Glutamatergic neuron (in vitro differentiated cells): ENCODE measurements at places on chromosomes 5 and 9.

DNA sequence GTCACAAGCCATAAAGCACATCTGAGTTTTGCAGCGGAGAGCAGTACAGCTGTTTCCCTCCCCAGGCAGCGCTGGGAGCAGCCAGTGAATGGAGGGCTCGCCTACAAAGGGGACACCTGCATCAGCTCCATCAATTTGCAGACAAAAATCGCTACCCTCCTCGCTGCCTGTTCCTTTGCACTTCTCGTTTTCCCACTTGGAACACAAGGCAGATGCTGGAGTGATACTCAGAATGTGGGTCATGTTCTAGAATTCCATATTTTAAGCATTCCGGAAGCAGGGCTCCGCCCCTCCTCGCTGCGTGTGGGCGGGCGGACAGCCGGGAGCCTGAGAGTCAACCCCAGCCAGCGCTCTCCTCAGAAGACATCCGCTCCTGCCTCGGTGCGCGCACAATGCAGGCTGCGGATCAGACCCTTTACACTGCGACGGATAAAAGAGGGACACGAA is 92.1 kb downstream of the LMNB1 start:
- peaks cover 10% of the 10 kb centered on the region for H3K4me1 ChIP-seq
- DNase-seq, result peak; percentile 60
- H3K27me3 ChIP-seq, result peaks cover 6% of the 10 kb centered on the region

GRCh38 chr5:57174890-57175510 is 1.1 kb downstream of the GPBP1 start:
- peak overlapping the region; percentile 99 for H3K27ac ChIP-seq
- no peaks in the 10 kb centered on the region for H3K36me3 ChIP-seq
- no peak for DNase-seq
- H3K4me3 ChIP-seq, result peak overlapping the region; percentile 97

DNA sequence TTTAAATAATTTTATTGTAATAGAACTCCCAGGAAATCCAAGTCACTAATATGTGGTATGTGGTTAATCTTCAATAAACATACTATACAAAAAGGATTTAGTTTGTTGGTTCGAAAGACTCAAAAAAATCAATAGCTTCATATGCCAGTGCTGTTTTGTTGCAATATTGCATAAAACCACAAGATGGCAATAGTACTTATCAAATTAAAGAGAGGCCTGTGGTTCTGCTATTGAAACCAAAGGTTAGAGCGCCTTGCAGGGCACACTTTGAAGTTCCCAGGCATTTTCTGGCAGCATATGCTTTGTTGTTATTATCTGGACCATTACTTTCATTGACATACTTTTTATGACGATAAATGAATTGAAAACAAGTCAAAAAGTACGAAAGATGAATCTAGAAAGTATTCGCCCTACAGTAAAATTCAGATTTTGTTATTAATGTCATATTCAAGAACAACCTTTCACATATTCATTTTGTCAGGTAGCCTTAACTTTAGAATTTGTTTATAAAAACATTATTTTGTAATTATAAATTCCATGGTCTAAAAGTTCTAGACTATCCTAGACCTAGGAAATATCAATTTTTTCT is 316.3 kb downstream of the MCTP1 start:
- no peak overlapping the region for H3K4me3 ChIP-seq
- H3K27ac ChIP-seq, result no peak overlapping the region
- no peaks in the 10 kb centered on the region for H3K36me3 ChIP-seq
- DNase-seq, result no peak
- H3K4me1 ChIP-seq, result peaks cover 6% of the 10 kb centered on the region
- H3K27me3 ChIP-seq, result no peaks in the 10 kb centered on the region

GRCh38 chr5:103057208-103058130 is 62.5 kb downstream of the GIN1 start:
- peaks cover 4% of the 10 kb centered on the region for H3K4me1 ChIP-seq

GRCh38 chr5:179138568-179138925 is 78.4 kb downstream of the ZNF354C start:
- H3K27me3 ChIP-seq, result peaks cover 4% of the 10 kb centered on the region
- H3K4me1 ChIP-seq, result peaks cover 19% of the 10 kb centered on the region
- no peak overlapping the region for H3K4me3 ChIP-seq
- no peaks in the 10 kb centered on the region for H3K36me3 ChIP-seq
- DNase-seq, result peak; percentile 28

- no peaks in the 10 kb centered on the region for H3K36me3 ChIP-seq
- H3K27ac ChIP-seq, result peak overlapping the region; percentile 76
- H3K27me3 ChIP-seq, result no peaks in the 10 kb centered on the region
- peaks cover 6% of the 10 kb centered on the region for H3K4me1 ChIP-seq
These were observed 69.3 kb downstream of the SNX30 start for GRCh38 chr9:112819635-112820496.

DNA sequence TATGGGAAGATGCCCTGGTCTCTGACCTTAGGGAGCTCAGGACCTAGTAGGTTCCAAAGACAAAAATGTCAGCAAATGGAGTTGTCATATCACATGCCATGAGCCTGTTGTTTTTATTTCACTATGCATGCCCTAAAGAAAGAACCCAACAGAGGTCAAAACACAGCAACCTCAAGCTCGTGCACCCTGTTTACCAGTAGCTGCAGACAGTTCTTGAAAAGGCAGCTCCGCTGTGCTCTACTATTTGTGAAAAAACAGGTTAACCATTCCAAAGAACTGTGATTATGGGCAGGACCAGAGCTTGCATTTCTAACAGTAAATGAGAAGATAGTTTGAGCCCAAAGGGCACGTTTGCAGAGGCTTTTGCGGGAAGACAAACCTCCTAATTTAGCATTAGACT is 22.8 kb downstream of the ITK start:
- no peak overlapping the region for H3K4me3 ChIP-seq
- no peaks in the 10 kb centered on the region for H3K36me3 ChIP-seq
- H3K27me3 ChIP-seq, result no peaks in the 10 kb centered on the region
- no peak overlapping the region for H3K27ac ChIP-seq
- no peak for DNase-seq

- H3K36me3 ChIP-seq, result no peaks in the 10 kb centered on the region
- H3K27me3 ChIP-seq, result no peaks in the 10 kb centered on the region
- no peaks in the 10 kb centered on the region for H3K4me1 ChIP-seq
- DNase-seq, result no peak
- H3K27ac ChIP-seq, result no peak overlapping the region
These were observed 90.5 kb upstream of the AGXT2 start for GRCh38 chr5:35138232-35138631.

DNA sequence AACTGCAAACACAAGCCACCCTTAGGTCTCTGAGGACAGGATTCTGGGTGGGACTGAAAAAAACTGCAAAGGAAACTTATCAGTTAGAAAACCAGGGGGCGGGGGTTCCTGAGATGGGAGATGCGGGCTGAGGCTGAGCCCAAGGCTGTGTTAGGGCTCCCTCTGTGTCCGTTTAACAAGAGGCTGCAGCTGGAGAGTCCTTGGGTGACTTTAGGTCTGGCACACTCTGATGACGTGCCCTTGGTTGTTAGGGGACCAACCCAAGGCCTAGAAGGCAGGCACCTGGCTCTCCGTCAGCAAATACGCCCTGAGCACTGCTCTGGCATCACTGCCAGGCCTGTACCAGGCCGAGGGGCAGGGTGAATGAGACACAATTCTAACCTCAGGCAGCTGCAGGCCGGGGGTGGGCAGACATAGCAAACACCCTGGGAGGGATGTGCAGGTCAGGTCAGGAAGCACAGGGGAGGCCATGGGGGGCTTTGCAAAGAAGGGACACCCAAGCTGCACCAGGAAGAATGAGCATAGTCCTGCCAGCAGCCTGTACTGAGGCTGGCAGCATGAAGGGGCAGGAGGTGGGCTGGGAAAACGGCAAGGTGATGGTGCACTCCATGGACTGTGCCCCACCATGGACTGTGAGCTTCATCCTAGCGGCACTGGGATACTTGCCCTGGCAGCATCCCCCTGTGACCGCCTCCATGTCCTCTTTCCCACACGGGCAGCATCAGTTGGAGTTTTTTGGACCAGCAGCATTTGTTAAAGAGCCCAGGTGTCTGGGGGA is 137.9 kb downstream of the GABBR2 start:
- peaks cover 51% of the 10 kb centered on the region for H3K4me1 ChIP-seq
- no peak overlapping the region for H3K4me3 ChIP-seq
- H3K27me3 ChIP-seq, result peaks cover 10% of the 10 kb centered on the region
- no peaks in the 10 kb centered on the region for H3K36me3 ChIP-seq
- H3K27ac ChIP-seq, result peak overlapping the region; percentile 38

- peaks cover 5% of the 10 kb centered on the region for H3K27me3 ChIP-seq
- peak overlapping the region; percentile 57 for H3K27ac ChIP-seq
- DNase-seq, result peak; percentile 62
- H3K4me3 ChIP-seq, result peak overlapping the region; percentile 47
- peaks cover 17% of the 10 kb centered on the region for H3K4me1 ChIP-seq
- H3K36me3 ChIP-seq, result no peaks in the 10 kb centered on the region
These were observed 7.0 kb downstream of the PDCL start for GRCh38 chr9:122821278-122821943.

DNA sequence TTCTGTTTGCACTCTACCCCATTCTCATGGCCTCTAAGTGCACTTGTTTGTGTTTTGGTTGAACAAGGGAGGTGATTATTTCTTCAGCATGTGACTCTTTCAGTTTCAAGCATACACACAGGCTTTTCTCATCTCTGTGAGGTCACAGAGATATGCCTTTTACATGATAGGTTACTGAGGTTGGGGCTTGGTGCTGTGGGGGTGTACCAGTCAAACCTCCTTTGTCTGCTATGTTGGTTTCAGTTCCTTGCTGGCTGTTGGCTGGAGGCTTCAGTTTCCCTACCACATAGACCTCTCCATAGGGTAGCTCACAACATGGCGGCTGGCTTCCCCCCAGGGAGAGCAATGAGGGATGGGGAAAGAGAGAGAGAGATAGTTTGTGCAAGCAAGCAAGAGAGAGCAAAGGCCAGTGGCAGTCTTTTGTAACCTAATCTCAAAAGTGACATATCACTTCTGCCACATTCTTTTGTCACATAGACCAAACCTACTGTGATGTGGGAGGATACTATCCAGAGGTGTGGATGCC is 96.7 kb upstream of the SEMA6A start:
- H3K4me1 ChIP-seq, result no peaks in the 10 kb centered on the region
- H3K4me3 ChIP-seq, result no peak overlapping the region
- DNase-seq, result no peak
- H3K27me3 ChIP-seq, result no peaks in the 10 kb centered on the region

DNA sequence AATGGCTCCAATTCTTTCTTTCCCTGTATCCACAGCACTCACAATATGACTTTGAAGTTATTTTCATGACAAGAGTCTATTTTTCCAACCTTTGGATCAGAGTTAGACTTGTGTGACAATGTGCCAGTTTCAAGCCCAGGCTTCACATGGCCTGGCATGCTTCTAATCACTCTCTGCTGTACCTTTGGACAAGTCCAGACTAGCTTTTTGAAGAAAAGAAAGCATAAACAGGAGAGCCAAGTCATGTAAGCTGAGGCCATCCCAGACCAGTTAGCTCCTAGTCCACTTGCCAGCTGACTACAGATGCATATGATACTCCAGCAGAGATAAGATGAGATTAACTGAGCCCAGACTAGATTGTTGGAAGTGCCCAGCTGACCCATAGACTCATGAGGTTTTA is 513.6 kb upstream of the C9orf72 start:
- H3K27me3 ChIP-seq, result no peaks in the 10 kb centered on the region
- H3K36me3 ChIP-seq, result no peaks in the 10 kb centered on the region
- H3K27ac ChIP-seq, result no peak overlapping the region
- DNase-seq, result no peak
- no peaks in the 10 kb centered on the region for H3K4me1 ChIP-seq
- no peak overlapping the region for H3K4me3 ChIP-seq

- H3K27ac ChIP-seq, result no peak overlapping the region
- no peak for DNase-seq
- no peaks in the 10 kb centered on the region for H3K36me3 ChIP-seq
These were observed 444.8 kb downstream of the ARHGEF28 start for GRCh38 chr5:74070766-74071165.

GRCh38 chr9:101485924-101486692 is 47.5 kb upstream of the RNF20 start:
- peaks cover 1% of the 10 kb centered on the region for H3K4me1 ChIP-seq
- peak overlapping the region; percentile 98 for H3K4me3 ChIP-seq
- no peaks in the 10 kb centered on the region for H3K36me3 ChIP-seq
- peak; percentile 87 for DNase-seq

DNA sequence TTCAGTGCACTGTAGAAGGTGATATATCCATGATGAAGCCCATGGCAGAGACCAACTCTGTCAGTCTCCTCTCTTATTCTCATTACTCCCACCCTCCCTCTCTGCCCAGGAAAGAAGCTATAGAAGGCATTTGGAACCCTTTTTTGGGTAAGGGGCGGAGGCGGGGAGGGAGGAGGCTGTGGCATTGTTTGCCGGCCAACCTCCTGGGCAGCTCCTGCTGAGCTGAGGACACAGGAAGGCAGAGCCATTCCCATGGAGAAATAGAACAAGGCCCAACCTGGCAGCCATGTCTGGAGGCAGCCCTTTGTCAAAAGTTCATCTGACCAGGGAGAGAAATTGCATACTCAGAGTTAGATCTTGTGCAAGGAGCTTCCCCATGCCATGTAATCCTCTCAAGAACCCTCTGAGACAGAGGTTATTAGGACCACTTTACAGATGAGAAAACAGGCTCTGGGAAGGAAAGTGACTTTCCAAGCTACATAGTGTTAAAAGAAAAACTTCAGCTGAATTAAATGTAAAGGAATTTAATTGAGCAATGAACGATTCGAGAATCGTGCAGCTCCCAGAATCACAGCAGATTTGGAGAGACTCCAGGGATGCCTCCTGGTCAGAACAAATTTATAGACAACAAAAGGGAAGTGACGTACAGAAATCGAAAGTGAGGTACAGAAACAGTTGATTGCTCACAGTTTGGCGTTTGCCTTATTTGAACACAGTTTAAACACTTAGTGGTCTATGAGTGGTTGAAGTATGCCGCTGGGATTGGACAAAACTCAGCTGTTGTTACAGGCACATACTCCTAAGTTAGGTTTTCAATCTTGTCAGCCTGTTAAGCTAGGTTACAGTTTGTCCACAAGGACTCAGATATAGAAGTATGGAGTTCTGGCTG is 158.6 kb downstream of the MELK start:
- H3K27me3 ChIP-seq, result peaks cover 2% of the 10 kb centered on the region
- no peaks in the 10 kb centered on the region for H3K36me3 ChIP-seq
- no peak overlapping the region for H3K27ac ChIP-seq
- H3K4me1 ChIP-seq, result no peaks in the 10 kb centered on the region
- no peak for DNase-seq

- H3K4me1 ChIP-seq, result peaks cover 3% of the 10 kb centered on the region
- H3K27ac ChIP-seq, result no peak overlapping the region
- H3K4me3 ChIP-seq, result no peak overlapping the region
- DNase-seq, result peak; percentile 45
- H3K27me3 ChIP-seq, result peaks cover 4% of the 10 kb centered on the region
These were observed 15.3 kb downstream of the LHX3 start for GRCh38 chr9:136189394-136190236.

DNA sequence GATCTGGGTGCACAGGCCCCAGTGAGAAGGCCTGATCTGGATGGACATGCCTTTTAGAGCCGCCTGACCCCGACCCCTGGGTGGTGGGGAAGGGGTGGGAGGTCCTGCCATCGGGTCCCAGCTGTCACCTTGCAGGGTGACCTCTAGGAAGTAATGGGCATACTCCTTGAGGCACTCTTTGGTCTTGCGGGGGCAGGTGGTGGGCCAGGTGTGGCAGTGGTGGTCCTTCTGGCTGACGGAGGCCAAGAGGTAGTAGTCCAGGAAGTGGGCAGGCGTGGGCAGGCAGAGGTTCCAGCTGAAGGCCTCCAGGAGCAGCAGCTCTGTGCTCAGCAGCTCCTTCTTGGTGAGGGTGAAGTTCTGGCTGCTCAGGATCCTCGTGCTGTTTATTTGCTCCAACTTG is 30.0 kb downstream of the FABP6 start:
- H3K4me3 ChIP-seq, result peak overlapping the region; percentile 11

GRCh38 chr9:112072721-112073638 is 102.1 kb downstream of the SUSD1 start:
- no peak overlapping the region for H3K27ac ChIP-seq
- no peak overlapping the region for H3K4me3 ChIP-seq
- H3K27me3 ChIP-seq, result peaks cover 5% of the 10 kb centered on the region
- no peaks in the 10 kb centered on the region for H3K4me1 ChIP-seq

GRCh38 chr9:129145841-129146292 is 32.2 kb downstream of the IER5L start:
- peak overlapping the region; percentile 95 for H3K27ac ChIP-seq
- DNase-seq, result peak; percentile 74
- H3K4me1 ChIP-seq, result peaks cover 36% of the 10 kb centered on the region
- peak overlapping the region; percentile 64 for H3K4me3 ChIP-seq
- H3K36me3 ChIP-seq, result no peaks in the 10 kb centered on the region
